Activated naive CD4-positive, alpha-beta T cell treated with anti-CD3 and anti-CD28 coated beads, Interleukin-2, amount 50 U/mL, for 72 hours (primary cell): ENCODE measurements at places on chromosomes 2 and 18. TPM values are rescaled to one million over a fixed set of nuclear protein-coding genes. Genes with fewer than 3 reads are reported as not detected.

DNA sequence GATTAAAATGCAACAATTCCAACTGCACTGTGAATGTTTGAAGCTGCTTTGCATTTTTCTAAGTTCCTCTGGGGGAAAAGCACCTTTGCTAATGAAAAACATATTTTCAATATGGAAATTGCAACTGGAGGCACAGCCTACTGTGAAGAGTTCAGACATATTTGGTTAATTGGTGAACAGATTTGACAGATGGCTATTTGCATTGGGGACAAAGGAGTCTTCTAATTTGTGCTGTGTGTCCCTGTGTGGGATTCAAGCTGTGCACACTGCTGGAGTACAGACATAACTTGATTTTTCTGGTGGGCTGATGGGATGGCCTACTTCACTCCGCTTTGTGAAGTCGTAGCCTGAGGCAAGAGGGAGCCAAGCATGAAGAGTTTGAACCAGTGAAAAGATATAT, 40.7 kb upstream of the ARHGAP25 start:
- no peak for DNase-seq

The IGFBP2 gene
- 0.14 TPM for total RNA-seq

- DNase-seq = no peak
Measured at GRCh38 chr2:227848146-227848545, 23.3 kb upstream of the DAW1 start.

DNA sequence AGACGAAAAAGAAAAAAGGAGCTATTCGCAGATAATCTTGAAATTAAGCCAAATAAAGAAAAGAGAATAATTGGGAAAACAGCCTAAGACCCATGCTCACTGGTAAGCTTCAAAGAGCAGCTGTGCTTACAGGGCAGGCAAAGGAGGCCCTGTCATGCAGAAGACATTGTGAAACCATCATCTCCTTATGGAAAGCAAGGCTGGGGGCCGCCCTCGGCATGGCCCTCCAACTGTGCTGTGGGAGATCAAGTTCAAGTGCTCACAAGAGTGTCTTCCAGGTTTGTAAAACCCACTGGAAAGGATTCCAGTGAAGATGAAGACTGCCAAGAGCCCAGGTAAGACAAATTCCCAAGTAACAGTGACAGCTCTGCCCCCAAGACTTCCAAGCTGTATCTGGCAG, 32.2 kb downstream of the ACVR1 start:
- DNase-seq = no peak

DNA sequence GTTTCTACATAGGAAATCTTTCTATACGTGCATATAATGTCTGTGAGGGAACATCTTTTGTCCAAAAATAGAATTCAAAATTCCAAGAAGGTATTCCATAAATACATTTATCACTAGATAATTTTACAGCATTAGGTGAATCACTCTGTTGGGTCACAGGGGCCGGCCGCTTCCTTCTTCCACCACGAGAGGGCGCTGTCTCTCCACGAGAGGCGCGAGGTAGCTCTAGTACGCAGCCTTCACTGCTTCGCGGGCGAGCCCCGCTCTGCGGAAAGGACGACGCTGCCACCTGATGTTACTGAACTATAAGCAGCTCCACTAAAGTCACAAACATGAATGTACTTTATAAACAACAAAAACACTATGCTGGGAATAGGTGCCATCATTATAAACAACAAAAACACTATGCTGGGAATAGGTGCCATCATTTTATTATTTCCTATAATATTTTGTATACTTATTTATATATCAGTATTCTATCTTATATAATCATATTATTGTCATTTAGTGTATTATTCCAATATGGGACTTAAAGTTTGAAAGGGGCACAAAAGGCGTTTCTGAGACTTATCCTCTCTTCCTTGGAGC, 69.4 kb upstream of the REV1 start:
- peak; percentile 70 for DNase-seq

- DNase-seq = no peak
Measured at GRCh38 chr2:134536296-134536695, 182.5 kb downstream of the TMEM163 start.

DNA sequence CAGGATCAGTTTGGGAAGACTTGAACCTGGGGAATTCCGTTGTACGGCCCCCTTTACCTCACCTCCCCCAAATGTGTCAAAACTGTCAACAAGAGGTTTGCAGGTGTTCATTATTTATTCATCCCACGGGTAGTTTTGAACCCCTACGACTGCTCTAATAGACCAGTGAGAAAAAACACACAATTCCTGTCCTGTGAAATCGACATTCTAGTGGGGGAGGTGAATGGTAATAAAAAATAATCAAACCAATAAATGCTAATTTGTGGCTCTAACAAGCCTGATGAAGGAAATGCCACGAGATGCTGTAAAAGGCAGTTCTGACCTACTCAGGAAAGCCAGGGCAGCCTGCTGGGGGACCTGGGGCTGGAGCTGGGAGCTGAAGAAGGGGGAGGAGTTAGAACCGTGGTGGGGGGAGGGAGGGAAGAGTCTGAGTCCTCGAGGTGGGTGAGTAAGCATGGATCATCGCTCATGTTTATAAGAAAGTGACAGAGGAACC, 463 bp upstream of the DNAJB2 start:
- DNase-seq = peak; percentile 24

DNA sequence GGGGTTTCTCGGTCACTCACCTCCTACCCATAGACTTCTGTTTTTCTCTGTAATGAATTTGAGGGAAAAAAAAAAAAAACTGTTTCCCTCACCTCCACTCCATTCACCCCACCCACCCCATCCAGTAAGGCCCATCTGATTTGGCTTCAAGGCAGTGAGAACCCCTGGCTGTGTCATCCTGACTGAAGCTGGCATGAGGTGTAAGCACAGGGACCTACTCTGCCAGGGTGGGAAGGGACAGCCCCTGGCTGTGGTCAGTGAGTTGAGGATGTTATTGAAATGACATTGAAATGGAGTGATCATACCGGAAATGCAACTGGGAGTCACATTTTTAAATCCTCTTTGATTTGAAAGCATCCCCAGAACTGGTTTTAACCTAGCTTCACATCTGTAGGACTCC, 19.1 kb upstream of the BCL2L11 start:
- no peak for DNase-seq

DNA sequence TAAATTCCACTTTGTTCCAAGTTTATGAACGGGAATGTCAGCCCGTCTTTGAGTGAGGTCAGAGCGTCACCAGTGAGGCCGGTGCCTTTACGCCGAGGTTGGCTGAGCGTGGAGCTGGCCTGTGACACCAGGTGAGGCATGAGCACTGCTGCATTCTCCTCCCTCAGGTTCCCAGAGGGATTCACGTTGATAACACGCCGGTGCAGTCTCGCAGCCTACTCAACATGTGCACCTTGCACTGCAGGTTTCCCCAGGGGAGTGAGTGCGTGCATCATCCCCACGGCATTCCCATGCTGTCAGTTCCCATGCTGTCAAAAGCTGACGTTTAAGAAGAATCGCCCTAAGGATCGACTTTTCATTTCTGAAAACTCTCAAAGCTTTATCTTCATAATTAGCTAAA, 213.3 kb downstream of the LDLRAD4 start:
- DNase-seq = no peak

The CMPK2 gene
- 1.6 TPM for total RNA-seq
